A549 treated with CpdA at 1 μM for 4 hours (cell line): ENCODE measurements at places on chromosomes 7 and 10. TPM values are rescaled to one million over a fixed set of nuclear protein-coding genes. Genes with fewer than 3 reads are reported as not detected.

Gene PRPF18
- total RNA-seq = 19.3 to 29.4 TPM (median 21.0 TPM) in 5 replicates

Gene GPR146
- 1.6 to 2.7 TPM (median 2.3 TPM) in 5 replicates for total RNA-seq

Gene CYP2C8
- total RNA-seq = 0.17 TPM in 1 of 5 replicates, not detected in the others

Gene ABLIM1
- total RNA-seq = 28.7 to 43.6 TPM (median 35.1 TPM) in 5 replicates

Gene SLC18A2
- total RNA-seq = 0.05 to 0.06 TPM (median 0.06 TPM) in 3 of 5 replicates, not detected in the others

Gene FOXI2
- total RNA-seq = not detected in 5 replicates

Gene ELMO1
- 1.4 to 2.5 TPM (median 2.0 TPM) in 5 replicates for total RNA-seq

Gene GAD2
- total RNA-seq = not detected in 5 replicates

Gene EGR2
- 0.28 to 0.60 TPM (median 0.35 TPM) in 5 replicates for total RNA-seq

Gene ADAM22
- total RNA-seq = 0.14 to 0.55 TPM (median 0.24 TPM) in 5 replicates

Gene FFAR4
- total RNA-seq = 0.16 to 0.27 TPM (median 0.18 TPM) in 5 replicates

Gene EVX1
- total RNA-seq = 0.03 to 0.09 TPM (median 0.07 TPM) in 3 of 5 replicates, not detected in the others

Gene PRF1
- total RNA-seq = 0.05 TPM in 1 of 5 replicates, not detected in the others

Gene SIRT1
- 25.6 to 32.3 TPM (median 26.5 TPM) in 5 replicates for total RNA-seq

Gene AGR2
- 97.0 to 175 TPM (median 138 TPM) in 5 replicates for total RNA-seq

Gene PILRB
- 25.8 to 35.2 TPM (median 31.2 TPM) in 5 replicates for total RNA-seq

Gene PNLIPRP1
- total RNA-seq = not detected in 5 replicates

Gene KIAA1217
- 2.8 to 4.9 TPM (median 3.2 TPM) in 5 replicates for total RNA-seq

Gene ACHE
- total RNA-seq = 1.1 to 2.2 TPM (median 2.0 TPM) in 5 replicates

Gene KAZALD1
- 2.2 to 2.9 TPM (median 2.3 TPM) in 5 replicates for total RNA-seq

Gene SH2D4B
- 0.02 to 0.06 TPM in 2 of 5 replicates, not detected in the others for total RNA-seq

Gene KIF11
- 32.8 to 48.0 TPM (median 35.5 TPM) in 5 replicates for total RNA-seq

Gene FASTK
- 58.0 to 84.2 TPM (median 76.7 TPM) in 5 replicates for total RNA-seq

Gene TFPI2
- 250 to 318 TPM (median 266 TPM) in 5 replicates for total RNA-seq

Gene HACD1
- total RNA-seq = 36.3 to 63.0 TPM (median 57.3 TPM) in 5 replicates

Gene BAMBI
- 13.6 to 20.5 TPM (median 18.8 TPM) in 5 replicates for total RNA-seq

Gene WNT8B
- total RNA-seq = 0.03 to 0.07 TPM in 2 of 5 replicates, not detected in the others

Gene RARRES2
- total RNA-seq = not detected in 5 replicates

Gene ACTL6B
- total RNA-seq = not detected in 5 replicates

Gene PVRIG
- total RNA-seq = not detected in 5 replicates

Gene GIMAP1
- total RNA-seq = not detected in 5 replicates

Gene AMPH
- 0.02 to 0.12 TPM in 2 of 5 replicates, not detected in the others for total RNA-seq

Gene CLEC5A
- total RNA-seq = not detected in 5 replicates

Gene CYP26C1
- total RNA-seq = not detected in 5 replicates

Gene ADIRF
- total RNA-seq = 0.16 to 0.49 TPM in 2 of 5 replicates, not detected in the others

Gene FEZF1
- not detected in 5 replicates for total RNA-seq

Gene ASZ1
- total RNA-seq = not detected in 5 replicates

Gene DENND2A
- total RNA-seq = 0.22 to 1.3 TPM (median 0.30 TPM) in 5 replicates

Gene PDK4
- total RNA-seq = 3.8 to 6.7 TPM (median 4.9 TPM) in 5 replicates

Gene PRSS58
- total RNA-seq = not detected in 5 replicates
